ENCODE measurements at places on chromosomes 2 and 18. TPM values are rescaled to one million over a fixed set of nuclear protein-coding genes. Genes with fewer than 3 reads are reported as not detected.

NT5C1B gene
- not detected for total RNA-seq

TRPM8 gene
- total RNA-seq = not detected

GRCh38 chr2:156982615-156983014 lies 274.9 kb upstream of the GALNT5 start:
- no peak for DNase-seq

DNA sequence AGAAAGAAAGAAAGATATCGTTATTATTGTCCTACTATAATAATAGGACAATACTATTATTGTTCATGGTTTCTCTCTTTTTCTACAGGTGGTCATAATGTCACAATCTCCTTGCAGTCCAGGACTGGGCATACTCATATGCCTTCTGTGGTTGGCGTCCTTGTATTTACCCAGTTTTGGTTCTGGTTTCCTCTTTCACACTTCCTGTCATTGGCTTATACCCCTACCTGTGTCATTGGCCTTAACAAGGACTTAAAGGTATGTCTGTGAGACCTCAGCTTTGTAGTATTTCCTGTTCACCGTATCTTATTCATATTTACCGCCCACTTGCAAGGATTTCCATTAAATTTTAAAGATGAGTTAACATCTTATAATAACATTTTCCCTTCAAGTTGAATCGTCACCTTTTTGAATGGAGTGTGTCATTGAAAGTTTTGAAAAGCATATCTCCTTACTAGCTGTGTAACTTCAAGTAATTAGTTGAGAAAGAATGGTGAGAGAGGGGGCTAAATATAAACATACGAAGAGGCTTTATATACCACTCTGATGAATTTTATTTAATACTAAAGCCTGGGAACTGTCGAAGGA lies 36.5 kb upstream of the HTR2B start:
- DNase-seq = no peak

- no peak for DNase-seq
Measured at GRCh38 chr2:9010866-9011265, 7.4 kb upstream of the MBOAT2 start.

DNA sequence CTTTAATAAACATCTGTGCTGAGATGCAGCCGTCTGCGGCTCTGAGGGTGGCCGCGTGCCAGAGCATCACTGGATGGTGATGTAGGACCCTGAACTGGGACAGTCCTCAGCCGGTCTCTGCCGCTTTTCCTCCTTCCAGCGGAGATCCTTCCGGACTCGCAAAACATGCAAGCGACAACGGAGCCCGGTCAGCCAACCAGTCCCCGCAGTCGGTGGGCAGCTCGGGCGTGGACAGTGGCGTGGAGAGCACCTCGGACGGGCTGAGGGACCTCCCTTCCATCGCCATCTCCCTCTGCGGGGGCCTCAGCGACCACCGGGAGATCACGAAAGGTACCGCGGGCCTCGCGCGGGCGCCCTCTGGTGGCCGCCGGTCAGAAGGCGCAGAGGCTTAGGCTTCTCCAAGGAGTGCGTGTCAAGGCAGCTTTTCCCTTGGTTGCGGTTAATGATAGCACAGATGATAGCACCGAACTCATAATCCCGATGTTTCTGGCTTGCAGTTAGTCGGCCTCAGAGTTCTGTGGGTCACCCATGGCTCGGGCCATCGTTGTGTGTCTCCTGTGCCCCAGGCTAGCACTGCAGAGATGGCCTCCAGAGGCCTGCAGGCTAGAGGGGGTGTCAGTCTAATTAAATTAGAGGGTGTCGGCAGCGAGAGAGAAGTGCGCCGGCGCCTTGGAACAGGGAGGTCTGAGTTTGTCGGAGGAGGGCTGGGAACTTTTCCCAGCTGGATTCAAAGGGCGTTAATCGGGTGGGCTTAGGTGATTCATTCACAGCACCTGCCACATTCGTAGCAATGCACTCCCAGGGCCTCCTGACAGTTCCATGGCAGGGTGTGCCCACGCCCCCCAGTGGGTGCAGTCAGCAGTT lies 38.5 kb downstream of the LPIN1 start:
- peak; percentile 89 for DNase-seq

Measured in mesenteric fat pad (tissue), 1 donor.